Activated CD8-positive, alpha-beta memory T cell treated with anti-CD3 and anti-CD28 coated beads, Interleukin-2, amount 50 U/mL, for 48 hours (primary cell): ENCODE measurements at places on chromosomes 7 and 10.

- no peak for DNase-seq
Measured at GRCh38 chr7:152702-153391, 39.5 kb upstream of the FAM20C start.

GRCh38 chr10:21694631-21695030, 160.6 kb downstream of the MLLT10 start:
- no peak for DNase-seq

DNA sequence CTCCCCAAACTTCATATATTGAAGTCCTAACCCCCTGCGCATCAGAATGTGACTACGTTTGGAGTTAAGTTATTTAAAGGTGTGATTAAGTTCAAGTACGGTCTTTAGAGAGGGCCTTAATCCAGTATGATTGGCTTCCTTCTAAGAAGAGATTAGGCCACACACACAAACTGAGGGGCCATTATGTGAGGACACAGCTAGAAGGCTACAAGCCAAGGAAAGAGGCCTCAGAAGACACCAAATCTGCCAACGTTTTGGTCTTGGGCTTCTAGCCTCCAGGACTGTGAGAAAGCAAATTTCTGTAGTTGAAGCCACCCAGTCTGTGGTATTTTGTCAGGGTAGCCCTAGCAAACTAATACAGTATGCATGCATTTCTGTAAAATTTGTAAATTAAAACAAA, 41.7 kb downstream of the REEP3 start:
- no peak for DNase-seq

- no peak for DNase-seq
Measured at GRCh38 chr7:92697414-92697813, 107.2 kb upstream of the FAM133B start.

DNA sequence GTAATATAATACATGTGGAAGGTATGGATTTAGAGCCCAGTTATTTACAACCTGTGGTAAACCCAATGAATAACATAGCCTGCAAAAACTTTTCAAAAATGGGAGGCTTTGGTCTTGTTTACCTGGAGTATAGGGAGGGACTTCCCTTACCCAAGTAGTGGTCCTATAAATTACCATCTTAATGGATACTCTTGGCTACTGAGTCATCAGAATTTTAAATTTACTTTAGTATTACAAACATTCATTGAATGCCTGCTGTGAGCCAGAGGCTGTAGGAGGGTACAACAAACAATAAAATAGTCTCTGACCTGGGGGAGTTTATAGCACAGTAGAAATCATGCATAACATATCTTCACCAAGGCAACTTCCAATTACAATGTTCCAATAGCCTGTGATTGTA, 365.1 kb downstream of the BBS9 start:
- DNase-seq, result no peak

- DNase-seq, result no peak
Measured at GRCh38 chr7:99699946-99700345, 20.1 kb upstream of the CYP3A5 start.

DNA sequence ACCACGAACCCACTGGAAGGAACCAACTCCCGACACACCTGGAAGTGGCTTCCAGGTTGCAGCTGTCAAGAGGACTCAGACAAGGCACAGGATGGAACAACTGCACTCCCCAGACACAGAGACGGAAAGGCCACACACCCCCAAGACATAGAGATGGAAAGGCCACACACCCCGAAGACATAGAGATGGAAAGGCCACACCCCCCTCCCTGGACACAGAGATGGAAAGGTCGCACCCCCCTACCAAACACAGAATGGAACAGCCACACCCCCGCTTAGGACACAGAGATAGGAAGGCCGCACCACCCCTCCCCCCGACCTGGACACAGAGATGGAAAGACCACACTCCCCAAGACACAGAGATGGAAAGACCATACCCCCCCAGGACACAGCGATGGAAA, 7.6 kb downstream of the ZNF511 start:
- no peak for DNase-seq

GRCh38 chr10:81838950-81839349, 36.0 kb upstream of the NRG3 start:
- DNase-seq, result no peak

- DNase-seq, result no peak
Measured at GRCh38 chr7:40918701-40919271, 784.0 kb downstream of the SUGCT start.

DNA sequence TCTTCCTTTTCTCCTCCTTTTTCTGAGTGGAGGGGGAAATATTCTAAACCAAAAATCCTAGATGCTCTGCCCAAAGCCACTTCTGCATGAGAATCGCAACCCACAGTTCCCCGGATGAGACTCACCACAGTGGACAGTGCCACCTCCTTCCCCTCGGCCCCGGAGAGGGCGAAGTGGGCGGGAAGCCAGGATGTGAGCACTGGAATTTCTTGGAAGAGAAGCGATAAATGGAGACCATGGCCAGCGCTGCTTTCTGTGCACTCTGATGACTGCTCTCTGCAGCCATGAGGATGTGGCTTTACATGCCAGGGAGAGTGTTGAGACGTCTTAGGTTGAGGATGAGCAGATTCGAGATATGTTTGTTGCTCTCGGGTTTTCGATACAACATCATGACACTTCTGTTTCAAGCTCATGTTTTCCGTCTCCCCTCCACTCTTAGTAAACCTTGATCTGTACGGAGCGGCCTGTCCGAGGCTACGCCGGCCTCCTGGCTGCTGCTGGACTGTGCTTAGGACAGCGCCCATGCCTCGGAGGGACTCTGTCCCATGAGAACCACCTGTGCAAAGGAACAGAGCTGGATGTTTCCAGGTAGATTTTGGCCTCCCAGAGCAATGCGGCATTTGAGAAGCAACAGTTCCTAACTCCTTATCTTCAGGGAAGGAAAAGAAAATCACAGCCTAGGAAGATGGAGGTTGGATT, 414.6 kb upstream of the FOXK1 start:
- no peak for DNase-seq

DNA sequence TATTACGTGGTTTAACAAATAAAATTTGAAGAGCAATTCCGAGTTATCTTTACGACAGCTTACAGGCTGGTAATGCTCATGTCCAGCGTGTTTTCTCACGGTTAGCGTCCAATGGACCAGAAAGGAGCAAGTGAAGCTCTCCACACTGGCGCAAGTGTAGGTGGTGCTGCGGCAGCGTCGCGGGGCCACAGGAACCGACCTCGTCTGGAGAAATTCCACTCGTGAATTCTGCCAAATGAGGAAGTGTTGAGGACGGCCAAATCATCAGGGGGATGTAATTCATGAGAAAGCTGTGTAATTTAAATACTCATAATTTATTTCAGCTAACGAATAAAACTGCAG, 350 bp upstream of the ZNF37A start:
- no peak for DNase-seq

GRCh38 chr7:98647326-98647725, 30.2 kb downstream of the NPTX2 start:
- no peak for DNase-seq

DNA sequence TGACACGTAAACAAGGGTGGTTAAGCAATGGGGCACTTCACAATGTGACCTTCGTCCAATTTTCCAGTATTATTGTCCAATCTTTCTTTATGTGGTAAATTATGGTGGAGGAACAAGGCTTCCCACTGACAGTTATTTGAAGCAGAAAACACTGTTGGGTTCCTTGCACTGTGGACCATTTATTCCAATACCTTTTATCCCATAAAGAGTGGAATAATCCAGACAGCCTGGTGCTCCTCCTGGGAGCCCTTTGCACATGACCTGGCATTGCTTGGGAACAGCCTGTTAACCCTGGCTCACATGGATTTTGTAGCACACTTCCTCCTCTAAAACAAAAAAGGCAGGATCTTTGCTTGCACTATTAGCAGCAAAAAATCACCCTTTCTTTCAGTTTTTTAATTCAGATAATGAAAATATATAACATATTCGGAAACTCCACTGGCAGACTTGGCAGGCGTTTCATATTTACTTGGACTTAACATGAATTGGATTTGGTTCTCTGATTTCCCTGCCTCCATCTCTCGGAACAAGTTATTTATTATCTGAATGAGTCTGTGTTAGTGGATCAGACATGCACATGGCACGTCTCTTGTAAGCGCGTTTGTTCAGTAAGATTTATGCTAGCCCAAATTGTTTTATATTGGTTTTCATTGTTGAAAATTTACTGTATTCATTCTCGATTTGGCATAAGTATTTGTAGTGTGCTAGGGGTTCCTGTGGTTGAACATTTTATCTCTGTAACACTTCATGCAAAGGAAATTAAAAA, 59.3 kb downstream of the BMPER start:
- DNase-seq, result no peak

GRCh38 chr10:115866691-115867090, 406.3 kb downstream of the GFRA1 start:
- DNase-seq, result no peak

DNA sequence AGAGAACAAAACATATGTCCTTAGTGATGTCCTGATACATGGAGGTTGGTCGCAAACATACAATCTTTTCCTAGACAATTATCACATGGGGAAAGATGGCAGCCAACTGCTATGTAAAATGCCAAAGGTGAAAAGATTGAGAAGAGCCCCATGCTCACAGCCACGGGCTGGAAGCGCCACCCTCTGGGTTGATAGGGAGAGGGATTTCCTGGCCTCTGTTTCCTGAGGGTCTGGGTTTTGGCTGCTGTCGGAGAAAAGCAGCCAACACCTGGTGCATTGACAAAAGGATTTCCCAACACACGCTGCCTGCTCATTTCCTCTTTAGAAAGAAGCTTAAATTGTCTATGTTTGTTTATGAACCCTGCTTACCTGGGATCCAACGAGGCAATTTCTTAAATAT, 43.8 kb downstream of the ITIH5 start:
- no peak for DNase-seq

GRCh38 chr10:93077860-93078337, 4.2 kb downstream of the CYP26A1 start:
- DNase-seq, result no peak

DNA sequence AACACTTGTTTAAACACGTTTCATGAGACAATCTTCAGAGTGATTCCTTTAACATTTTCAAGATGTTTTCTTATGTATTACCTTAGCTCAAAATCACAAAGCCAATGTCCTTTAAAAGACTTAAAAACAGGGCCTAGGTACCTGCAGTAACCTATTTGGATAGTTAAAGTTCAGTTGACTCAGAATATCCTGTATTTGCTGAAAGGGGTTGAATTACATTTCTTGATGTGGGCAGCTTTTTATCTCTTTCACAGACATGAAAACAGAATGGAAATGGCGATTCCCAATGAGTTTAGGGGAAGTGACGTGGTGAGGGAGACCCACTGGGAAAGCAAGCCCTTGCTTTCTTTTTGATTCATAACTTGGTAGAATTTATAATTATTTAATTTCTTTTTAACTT, 324.4 kb upstream of the AOAH start:
- DNase-seq, result no peak

DNA sequence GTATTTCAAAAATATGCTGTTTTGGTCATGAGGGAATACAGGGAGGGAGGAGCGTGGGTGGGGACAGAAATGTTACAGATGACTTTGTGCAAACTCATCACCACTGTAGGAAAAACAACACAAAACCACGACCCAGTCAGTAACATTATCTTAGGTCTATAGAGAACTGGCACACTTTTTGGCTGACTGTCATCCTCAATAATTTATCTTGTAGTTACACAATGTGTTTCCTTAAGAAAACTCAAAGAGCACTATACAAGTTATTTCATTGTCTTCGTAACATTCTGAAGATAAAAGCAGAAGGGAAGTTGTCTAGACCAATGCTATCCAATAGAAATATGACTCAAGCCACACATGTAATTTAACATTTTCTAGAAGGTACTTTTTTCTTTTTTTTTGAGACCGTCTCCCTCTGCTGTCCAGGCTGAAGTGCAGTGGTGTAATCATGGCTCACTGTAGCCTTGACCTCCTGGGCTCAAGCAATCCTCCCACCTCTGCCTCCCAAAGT, 16.9 kb upstream of the CDK14 start:
- DNase-seq, result no peak

- DNase-seq, result no peak
Measured at GRCh38 chr7:5636446-5636835, 145.0 kb downstream of the RNF216 start.

DNA sequence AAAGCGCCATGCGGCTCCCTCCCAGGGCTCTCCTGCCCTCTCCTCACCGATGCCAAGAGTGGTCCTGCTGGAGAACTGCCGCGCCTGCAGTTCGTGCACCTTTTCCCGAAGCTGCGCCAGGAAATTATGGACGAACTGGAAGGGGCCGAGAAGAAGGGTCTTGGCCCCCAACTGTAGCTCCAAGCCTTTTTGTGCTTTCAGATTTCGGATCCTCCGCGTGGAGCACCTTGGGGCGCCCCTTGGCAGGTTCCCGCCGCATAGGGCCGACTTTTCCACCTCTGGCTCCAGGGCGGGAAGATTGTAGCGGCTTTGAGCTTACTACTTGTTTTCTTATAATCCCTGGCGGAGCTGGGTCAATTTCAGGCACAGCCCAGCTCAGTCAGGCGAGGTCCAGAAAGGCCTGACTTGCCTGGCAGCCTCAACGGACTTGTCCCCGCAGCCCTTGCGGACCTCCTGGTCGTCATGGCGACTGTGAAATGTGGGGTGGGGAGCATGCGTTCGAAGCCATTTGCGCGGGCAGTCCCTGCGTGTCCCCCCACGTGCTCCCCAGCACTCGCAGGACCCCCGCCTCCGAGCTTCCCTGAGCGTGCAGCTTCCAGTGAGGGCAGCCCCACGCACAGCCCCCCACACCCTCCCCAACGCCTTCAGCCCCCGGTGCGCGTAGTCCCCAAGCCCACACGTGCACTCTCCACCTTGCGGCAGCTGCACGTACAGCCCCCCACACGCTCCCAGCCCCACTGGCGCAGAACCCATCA, 129.9 kb downstream of the KBTBD2 start:
- DNase-seq, result no peak

GRCh38 chr10:420154-421121, 269.0 kb downstream of the DIP2C start:
- DNase-seq, result no peak

- DNase-seq, result no peak
Measured at GRCh38 chr10:63414481-63415260, 51.1 kb downstream of the JMJD1C start.

- no peak for DNase-seq
Measured at GRCh38 chr10:132786476-132786883, 533 bp upstream of the NKX6-2 start.

GRCh38 chr10:77016278-77016815, 621.3 kb downstream of the KCNMA1 start:
- no peak for DNase-seq

- DNase-seq, result no peak
Measured at GRCh38 chr7:66464059-66464458, 164.6 kb upstream of the KCTD7 start.
